ENCODE measurements at places on chromosomes 11 and 22.

GRCh38 chr11:44192017-44192385 is 96.5 kb downstream of the EXT2 start:
- no peak for DNase-seq

- DNase-seq: no peak
Observed at GRCh38 chr11:75505916-75506692, 19.6 kb downstream of the GDPD5 start.

- no peak for DNase-seq
Observed at GRCh38 chr11:68842427-68843051, 823 bp upstream of the CPT1A start.

DNA sequence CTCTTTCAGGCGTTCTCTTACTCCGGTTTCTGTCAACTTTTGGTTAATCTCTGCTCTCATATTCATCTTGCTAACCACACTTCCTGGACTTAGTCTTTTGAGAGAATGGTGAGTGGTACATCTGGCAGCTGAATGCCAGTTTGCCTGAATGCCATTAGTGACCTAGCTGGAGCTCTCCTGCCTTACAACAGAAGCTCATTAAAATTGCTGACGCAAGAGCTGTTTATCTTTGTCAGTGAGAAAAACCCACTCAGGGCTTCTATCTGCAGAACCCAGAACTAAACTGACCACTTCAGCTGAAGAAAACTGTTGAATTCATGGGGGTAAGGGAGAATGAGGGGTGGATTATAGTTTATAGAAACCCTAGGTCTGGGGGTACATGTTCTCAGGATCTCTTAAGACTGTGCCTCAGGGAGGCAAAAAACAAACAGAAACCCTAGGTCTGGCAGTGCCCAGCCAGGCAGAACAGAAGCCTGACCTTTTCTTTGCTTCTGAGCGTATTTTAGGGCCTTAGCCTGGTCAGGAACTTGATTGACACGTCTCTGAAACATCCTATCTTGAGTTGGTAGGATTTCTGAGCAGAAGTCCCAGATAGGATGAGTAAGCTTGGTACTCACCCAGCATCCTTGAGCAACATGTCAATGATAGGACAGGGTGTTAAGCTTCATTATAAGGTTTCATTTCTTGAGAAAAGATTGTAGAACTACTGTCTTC is 52.8 kb upstream of the YWHAH start:
- DNase-seq: no peak

DNA sequence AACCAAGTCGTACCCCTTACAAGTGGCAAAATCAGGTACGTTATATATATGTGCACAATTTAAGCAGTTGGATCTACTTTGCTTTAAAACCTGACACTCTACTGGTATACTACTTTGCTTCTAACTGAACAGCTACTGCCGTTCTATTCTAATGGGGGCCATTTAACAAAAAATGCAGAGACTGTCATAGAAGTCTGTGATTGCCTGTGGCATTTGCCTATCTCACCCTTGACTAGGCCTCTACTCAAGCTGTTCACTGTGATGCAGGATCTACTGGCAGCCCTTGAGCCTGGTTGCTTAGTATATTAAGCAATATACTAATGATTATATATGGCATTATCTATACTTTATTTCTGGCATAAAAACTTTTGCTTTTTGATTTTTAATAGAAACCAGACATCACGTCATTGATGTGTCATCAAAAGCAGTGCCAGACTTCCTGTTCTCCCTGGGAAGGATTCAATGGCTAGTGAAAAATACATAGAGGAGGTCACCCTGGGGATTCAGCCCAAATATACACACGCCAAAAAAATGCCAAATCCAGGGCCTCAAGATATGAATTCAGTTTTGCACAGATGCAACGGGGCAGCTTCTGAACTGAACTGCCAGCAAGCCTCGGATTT is 40.0 kb upstream of the FIBIN start:
- no peak for DNase-seq

DNA sequence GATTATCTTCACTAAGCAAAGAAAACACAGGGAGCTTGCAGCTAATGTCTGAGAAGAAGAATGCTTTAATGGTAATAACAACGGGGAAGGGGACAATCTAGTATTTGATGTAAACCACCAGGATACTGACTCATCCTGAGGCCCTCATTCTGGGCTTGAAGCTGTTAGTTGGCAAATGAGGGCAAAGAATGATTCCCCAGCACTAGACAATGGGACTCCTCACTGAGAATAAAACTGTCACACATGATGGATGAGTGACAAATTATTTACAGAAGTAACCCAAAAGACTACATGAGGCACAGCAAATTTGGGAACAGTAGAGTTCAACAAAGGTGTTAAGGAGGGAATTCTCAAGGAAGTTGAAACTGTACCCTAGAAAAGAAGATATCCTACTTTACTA is 76.3 kb downstream of the FAM168A start:
- DNase-seq: no peak

GRCh38 chr22:38614332-38615063 is 41.7 kb downstream of the FAM227A start:
- DNase-seq: no peak

- no peak for DNase-seq
Observed at GRCh38 chr11:10955616-10956015, 97.8 kb upstream of the ZBED5 start.

- no peak for DNase-seq
Observed at GRCh38 chr11:73461964-73462363, 85.8 kb downstream of the RELT start.

DNA sequence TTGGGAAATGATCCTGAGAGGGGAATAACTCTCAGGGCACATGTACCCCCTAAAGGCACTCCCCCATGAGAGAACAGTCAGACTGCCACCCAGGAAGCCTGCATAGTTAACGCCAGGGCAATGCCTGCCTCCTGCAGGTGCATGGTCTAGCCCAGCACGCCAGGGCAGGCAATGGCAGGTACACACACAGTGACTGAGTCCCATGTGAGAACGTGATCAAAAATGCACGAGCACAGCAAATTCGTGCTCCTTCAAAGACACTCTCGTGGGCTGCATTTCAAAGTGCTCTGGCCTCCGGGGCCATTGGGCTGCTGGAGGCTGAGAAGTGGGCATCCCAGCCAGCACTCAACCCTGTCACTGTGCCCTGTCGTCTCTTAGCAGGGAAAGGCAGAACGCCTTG is 79.7 kb downstream of the SHANK2 start:
- DNase-seq: no peak

- DNase-seq: peak; percentile 5
Observed at GRCh38 chr11:89436071-89436470, 55.1 kb downstream of the NOX4 start.

- DNase-seq: peak; percentile 98
Observed at GRCh38 chr11:2151500-2152257, 9.3 kb downstream of the INS start.

- DNase-seq: no peak
Observed at GRCh38 chr11:121936370-121936769, 179.6 kb downstream of the BLID start.

DNA sequence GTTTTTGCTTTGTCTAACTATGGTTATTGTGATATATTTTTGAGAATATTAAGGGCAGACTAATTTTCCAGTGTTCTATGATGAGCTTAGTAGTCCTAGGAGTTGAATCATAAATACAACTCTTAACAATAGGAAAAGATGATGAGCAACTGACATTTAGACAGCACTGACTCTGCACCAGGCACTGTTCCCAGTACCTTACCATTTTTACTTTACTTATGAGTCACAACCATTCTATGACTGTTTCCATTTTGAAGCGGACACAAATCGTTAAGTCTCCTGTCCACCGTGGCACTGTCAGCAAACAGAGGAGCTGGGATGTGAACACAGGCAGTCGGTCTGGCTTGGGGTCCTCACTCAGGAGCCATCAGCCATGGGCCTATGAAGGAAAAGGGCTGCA is 3.4 kb upstream of the SCGB2A2 start:
- DNase-seq: no peak

GRCh38 chr11:824292-824880 is 3.3 kb upstream of the CRACR2B start:
- no peak for DNase-seq

DNA sequence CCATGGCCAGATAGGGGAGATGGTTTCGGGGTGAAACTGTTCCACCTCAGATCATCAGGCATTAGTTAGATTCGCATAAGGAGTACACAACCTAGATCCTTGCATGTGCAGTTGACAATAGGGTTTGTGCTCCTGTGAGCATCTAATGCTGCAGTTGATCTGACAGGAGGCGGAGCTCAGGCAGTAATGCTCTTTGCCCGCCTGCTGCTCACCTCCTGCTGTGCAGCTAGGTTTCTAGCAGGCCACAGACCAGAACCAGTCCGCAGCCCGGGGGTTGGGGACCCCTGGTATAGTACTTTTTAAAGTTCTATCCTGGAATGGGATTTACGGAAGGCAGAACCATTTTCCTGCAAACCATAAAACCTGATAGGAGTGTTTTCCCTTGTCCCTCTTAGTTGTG is 54.6 kb downstream of the POLD3 start:
- DNase-seq: no peak

- no peak for DNase-seq
Observed at GRCh38 chr22:18088825-18089568, 11.2 kb downstream of the PEX26 start.

DNA sequence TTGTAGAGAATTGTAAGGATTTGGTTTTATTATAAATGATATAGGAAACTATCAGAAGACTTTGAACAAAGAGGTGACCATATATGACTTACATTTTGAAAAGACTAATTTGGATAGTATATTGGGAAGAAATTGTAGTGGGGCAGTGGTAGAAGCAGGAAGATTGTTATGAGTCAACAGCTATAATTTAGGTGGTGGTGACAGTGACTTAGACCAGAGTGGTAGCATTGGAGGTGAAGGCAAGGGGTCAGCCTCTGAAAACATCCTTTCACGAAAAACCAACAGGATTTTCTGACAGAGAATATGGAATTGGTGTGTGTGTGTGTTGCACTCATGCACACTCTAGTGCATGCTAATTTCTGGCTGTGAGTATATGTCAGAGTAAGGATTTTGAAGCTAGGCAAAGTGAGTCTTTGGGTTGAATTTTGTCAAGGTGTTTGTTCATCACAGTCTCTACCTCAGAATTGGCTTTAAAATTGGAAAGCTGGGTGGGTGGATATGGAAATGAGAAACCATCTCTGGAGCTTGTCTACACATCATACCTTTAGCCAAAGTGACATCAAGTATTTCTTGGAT is 8.2 kb upstream of the HBE1 start:
- DNase-seq: no peak

DNA sequence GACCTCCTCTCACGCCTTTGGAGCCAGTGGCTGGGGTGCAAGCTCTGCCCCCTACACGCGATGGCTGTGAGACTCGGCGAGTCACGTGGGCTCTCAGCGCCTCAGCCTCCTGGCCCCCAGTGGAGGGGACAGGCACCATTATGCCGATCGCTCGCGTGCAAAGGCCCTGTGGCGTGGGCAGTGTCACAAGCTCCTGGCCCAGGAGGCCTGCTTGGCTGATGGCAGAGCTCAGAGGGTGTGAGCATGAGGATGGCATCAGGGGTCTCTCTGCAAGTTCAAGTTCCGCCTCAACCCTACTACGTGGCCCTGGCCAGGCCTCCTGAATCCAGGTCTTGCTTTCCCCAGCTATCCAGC is 90.8 kb upstream of the KCNQ1OT1 start:
- no peak for DNase-seq

DNA sequence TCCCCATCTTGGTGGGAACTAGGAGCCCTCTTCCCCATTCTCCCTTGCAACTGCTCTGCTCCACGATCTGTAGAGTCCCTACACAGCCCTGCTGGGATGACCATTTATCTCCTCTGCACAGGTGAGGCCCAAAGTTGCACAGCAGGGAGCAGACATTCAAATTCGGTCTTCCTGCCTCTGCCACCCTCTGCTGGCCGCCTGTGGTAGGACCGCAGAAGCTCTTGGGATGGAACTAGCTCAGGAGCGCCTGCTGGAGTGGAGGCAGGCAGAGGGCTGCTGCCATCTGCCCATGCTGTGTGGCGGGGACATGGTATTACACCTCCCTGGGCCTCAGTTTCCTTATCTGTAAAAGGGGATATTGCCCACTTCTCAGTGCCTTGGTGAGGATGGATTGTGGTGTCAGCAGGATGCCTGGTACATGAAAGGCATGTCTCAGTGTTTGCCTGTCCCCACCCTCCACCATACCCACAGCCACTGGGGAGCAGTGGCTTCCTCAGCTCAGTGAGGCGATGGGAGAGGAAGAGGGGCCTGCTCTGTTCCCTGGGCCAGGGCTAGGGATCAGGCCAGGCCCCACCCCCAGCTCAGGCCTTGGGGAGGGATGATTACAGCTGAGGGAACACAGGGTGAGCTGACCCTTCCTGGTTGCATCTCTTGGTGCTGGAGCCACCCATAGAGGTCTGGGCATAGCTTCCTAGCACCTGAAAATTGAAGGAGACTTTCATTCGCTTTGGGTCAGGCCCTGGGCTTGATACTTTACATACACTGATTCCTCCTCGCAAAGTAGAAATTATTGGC is 11.3 kb upstream of the OMP start:
- DNase-seq: peak; percentile 94

DNA sequence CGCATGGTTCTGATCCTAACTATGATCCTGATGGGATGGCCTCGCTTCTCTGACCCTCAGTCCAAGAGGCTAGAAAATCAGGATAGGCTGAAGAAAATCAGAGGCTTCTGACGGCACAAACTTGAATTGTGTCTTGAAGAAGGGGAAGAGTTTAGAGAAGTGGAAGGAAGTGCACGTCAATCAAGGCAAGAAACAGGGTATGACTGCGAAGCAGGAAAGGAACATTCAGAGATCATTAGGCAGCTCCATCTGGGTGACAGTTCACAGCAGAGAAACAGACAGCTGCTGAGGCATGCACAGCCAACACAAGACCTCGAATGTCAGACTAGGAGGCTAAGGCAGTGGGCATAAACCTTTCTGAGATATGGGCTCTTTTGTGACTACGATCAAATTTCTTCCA is 29.3 kb downstream of the CLPB start:
- no peak for DNase-seq

GRCh38 chr11:69106031-69106811 is 49.5 kb upstream of the SMIM38 start:
- DNase-seq: no peak

- DNase-seq: no peak
Observed at GRCh38 chr11:103978616-103979595, 57.5 kb upstream of the DDI1 start.

GRCh38 chr22:49618677-49618953 is 209.1 kb downstream of the BRD1 start:
- DNase-seq: no peak

Data from HuH-7 (cell line).